Endothelial cell (in vitro differentiated cells): ENCODE measurements at places on chromosomes 5 and 9.

DNA sequence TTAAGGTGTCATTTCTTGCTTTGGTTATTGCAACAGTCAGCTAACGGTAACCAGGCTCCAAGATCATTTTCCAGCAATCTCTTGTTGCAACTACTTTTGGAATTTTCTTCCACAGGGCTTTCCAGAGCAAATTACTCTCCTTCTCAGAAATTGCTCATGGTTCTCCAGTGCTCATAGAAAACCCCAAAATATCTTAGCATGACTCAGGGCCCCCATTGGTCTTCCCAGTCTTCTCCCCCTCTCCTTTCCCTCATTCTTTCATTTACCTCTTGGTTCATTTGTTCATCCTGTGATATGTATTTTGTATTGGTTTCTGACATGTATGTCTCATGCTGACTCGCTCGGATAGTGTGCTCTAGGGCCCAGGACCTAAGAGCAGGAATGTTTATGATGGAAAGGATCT is 35.6 kb downstream of the WWC1 start:
- no peak for DNase-seq

DNA sequence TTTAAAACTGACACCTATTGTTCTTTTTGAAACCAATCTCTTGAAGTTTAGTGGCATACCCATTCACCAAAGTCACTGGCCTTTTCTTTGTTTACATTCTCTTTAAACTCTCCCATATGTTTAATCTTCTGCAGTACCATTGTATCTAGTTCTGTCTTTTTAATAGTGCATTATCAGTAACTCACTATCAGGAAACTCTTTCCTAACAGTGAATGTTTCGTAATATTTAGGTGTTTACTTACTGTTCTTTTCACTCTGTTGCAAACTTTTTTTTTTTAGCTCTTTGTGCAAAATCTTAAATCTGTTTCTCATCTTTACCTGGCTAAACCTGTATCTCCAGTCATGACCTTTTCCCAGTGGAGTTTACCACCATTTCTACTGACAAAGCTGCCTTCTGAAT is 17.2 kb downstream of the SMAD5 start:
- no peak for DNase-seq

GRCh38 chr9:100577776-100578448 is at the start of gene CAVIN4:
Gene CAVIN4, plus strand, starts transcription at chr9:100578079. Its CDS starts 65 bp downstream, at chr9:100578144.
- DNase-seq = no peak

DNA sequence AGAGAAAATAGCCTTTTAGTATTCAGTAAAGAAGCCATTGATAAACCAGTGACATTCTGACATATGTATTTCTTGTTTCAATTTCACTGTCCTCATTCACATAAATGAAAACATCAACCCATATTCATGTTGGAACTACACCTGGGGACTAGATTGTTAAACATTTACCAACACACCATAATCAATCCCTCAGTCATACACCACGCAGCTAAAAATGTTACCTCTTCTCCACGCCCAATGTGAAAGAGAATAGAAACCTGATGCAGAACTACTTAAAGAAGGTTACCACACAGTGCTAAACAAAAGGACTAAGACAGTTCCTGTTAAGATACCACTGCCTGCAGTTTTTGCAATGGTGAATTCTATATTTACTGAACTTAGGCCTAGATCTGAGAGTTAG is 518.9 kb downstream of the PRELID2 start:
- no peak for DNase-seq

DNA sequence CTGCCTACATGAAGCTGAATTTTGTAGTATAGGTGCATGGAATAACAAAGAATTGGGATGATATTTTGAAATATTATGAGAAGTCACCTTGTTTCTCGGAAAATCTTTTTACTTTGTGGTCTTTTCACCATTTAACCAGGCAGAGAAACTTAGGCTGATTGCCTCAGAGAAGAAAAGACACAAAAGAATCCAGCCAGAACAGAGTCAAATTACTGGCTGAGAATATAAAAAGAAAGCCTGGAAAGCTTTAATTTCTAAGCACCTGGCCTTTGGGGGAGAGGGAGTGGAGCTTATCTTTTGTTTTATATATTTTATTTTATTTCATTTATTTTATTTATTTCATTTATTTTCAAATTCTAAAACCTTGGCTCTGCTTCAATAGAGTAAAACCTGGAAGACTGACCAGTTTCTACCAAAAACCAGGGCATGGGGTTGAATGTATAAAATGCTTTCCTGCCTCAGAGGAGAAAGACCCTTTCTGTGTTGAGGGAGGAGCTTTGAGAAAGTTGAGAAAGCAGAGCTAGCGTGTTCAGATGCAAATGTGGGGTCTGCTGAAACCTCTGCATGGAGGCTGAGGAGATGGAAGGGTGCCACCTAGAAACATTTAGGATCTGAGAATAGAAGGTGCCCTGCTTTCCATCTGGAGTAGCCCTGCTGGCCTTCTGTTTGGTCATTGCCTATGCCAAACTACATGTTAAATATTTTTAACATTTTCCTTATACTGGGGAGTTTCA is 81.6 kb downstream of the NREP start:
- no peak for DNase-seq

DNA sequence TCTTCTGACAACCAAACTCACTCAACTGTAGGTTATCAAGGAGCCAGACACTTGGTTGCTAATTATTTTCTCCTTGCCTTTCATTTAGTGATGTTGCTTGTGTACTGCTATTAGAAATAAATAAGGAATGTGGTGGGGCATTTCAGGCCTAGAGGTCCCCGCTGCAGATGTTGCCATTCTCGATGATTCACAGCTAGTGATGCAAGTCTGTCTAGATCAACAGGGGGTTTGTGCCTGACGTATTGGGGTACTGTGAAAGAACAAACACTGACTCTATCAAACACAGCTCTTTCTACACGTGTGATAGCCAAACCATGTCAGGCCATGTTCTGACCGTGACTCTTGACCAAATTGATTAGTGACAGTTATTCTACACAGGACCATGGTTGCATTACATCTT is 144.7 kb downstream of the OSTF1 start:
- DNase-seq = no peak

DNA sequence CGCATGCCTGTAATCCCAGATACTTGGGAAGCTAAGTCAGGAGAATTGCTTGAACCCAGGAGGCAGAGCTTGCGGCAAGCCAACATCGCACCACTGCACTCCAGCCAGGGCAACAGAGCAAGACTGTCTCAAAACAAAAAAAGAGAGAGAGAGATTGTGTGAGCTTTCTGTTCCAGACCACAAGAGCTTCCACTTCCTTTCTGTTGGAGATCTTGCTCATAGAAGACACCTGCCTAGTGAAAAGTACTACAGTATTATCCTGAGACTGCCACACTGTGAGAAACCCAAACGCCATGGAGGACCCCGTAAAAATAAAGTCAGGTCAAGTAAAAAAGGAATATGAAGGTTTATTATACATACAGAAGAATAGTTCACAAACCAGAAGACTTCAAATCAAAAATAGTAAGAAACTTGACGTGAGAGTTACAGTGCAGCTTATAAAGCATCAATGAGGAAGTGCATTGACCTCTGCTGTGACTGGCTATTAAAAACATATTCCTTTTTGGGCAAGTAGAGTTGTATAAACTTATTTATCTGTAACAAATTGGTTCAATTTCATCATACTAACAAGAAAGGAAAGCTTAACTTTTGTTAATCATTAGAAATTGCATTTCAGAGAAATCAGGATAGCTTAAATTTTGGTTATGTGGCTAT is 4.3 kb upstream of the EMB start:
- no peak for DNase-seq

DNA sequence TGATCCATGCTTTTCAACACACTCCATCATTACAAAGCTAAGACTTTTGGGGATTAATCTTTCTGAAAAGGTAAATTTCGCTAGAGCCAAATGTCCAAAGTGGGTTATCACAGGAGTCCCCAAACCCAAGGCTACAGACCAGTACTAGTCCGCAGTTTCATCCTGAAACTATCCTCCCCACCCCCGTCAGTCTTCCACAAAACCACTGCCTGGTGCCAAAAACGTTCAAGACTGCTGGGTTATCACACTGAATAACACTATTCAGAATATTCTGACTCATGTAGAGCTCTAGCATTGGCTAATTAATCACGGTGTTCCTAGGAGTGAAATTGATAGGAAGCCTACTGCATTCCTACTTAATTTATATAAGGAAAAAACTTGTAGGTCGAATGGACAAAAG is 24.7 kb downstream of the ERP44 start:
- DNase-seq = no peak

- DNase-seq = no peak
Measured at GRCh38 chr5:137933491-137933911, 44.2 kb downstream of the PKD2L2 start.

DNA sequence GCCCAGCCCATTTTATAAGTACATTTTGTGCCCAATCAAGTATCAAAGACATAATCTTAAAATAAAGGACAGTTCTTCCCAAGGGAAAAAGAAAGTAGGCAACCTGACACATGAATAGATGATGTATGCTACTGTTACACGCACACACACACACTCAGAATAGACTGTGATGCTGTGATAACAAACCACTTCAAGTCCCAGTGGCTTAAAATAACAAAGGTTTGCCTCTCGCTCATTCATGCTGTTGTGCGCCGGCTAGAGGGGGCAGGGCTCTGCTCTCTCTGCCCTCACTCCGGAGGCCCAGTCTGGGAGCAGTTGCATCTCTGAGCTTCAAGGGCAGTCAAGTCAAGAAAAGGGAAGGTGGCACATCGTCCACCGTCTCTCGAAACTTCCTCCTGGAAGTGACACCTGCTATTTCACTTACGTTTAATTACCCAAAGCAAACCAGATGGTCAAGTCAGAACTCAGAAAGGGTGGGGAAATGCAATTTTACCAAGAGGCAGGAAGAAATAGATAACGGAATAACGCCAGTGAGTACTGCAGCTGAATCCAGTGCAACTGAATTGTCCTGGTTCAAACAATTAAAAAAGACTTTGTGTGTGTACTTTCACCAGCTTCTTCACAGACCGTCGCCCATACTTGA is 43.3 kb downstream of the ANKRD33B start:
- DNase-seq = peak; percentile 31

DNA sequence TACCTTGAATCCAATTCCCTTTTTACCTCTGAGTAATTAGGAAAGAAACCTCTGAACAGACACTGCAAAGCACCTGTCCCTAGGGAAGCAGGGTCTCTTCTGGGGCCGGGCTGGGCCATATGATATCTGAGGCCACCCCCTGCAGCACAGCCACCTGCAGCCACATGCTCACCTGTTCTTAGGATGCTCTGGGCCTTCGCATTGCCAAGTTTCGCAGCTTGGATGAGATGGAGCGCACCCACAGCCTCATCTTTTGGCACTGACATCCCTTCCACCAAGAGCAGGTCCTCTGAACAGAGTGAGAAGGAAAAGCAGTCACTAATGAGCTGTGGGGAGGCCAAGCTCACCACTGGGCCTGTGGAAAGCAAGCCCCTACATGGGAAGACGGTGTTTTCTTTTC is 27.3 kb downstream of the CLTA start:
- no peak for DNase-seq

- no peak for DNase-seq
Measured at GRCh38 chr9:27537756-27538155, 8.1 kb upstream of the MOB3B start.

GRCh38 chr9:72772661-72773060 is 180.2 kb downstream of the ALDH1A1 start:
- no peak for DNase-seq

GRCh38 chr5:178090856-178091255 is 22.5 kb upstream of the N4BP3 start:
- no peak for DNase-seq
